Activated CD4-positive, alpha-beta T cell treated with anti-CD3 and anti-CD28 coated beads for 4 hours (primary cell): ENCODE measurements at places on chromosomes 7 and 10.

DNA sequence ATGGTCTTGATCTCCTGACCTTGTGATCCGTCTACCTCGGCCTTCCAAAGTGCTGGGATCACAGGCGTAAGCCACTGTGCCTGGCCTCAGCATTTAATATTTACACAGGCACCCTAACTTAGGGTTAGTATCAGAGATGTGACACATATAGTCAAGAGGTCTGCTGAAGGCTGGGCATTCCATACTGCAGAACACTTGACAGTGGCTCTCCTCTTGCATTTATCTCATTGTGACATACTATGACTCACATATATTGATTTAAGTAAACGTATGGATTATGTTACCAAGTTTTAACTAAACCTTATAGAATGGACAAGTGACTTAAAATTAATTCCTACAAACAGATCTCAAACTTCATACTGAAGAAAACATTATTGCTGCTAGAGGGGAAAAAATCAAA is 36.6 kb downstream of the BRAF start:
- DNase-seq, result no peak

DNA sequence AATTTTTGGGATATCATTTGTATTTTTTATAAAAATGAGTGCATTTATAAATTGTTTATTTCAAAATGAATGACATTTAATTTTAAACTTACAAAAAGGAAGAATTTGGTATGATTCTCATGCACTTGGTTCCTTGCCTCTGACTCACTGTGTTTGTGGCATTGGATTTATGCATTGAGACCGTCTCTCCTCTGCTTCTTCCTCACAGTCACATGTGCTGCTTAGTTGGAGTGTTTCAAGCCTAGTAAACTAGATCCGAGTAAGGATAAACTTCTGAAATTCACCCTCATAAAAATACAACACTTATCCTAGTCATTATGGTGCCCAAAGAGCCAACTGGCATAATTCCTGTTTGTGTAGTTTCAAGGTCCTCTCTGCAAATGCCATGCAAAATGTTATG is 19.1 kb upstream of the FZD8 start:
- DNase-seq, result no peak

GRCh38 chr10:70925377-70926225 is 37.2 kb upstream of the PCBD1 start:
- DNase-seq, result peak; percentile 45

GRCh38 chr10:14184841-14185315 is 145.8 kb downstream of the FRMD4A start:
- DNase-seq, result peak; percentile 8

GRCh38 chr7:124776153-124776552 is 10.6 kb upstream of the GPR37 start:
- no peak for DNase-seq

- DNase-seq, result no peak
Observed at GRCh38 chr10:118958984-118959925, 70.3 kb upstream of the NANOS1 start.

DNA sequence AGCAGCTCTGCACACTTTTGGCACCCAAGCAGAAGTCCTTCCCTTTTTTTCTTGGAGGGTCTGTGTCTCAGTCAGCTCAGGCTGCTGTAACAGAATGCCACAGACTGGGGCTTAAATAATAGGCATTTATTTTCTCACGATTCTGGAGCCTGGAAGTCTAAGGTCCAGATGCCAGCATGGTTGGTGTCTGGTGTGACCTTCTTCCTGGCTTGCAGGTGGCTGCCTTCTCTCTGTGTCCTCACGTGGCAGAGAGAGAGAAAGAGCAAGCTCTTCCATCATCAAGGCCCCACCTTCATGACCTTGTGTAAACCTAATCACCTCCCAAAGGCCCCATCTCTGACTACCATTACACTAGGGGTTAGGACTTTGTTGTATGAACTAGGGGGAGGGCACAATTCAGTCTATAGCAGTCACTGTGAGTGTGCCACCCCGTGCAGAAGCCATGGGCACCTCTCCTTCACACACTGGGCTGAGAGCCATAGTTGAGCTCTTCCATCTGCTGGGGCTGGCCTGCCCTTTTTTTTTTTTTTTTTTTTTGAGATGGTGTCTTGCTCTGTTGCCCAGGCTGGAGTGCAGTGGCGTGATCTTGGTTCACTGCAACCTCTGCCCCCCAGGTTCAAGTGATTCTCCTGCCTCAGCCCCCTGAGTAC is 80.3 kb downstream of the OAT start:
- DNase-seq, result no peak

DNA sequence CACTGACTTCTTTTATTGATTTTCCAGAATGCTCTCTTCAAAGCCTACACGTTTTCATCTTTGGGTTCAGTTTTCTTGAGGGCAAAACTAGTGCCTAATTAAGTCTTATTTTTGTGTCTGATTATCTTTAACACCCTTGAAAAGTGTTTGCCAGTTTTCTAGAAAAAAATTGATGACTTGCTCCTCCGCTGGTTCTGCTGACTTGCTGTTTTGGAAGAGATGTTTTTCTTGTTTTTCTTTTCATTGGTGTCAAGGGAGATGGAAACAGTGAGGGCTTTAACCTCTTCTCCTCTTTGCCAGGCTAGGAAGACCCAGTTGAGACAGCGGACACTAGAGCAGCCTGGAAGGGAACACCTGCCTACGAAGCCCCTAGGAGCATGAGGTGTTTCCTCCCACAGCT is 123.7 kb upstream of the EEPD1 start:
- DNase-seq, result no peak

DNA sequence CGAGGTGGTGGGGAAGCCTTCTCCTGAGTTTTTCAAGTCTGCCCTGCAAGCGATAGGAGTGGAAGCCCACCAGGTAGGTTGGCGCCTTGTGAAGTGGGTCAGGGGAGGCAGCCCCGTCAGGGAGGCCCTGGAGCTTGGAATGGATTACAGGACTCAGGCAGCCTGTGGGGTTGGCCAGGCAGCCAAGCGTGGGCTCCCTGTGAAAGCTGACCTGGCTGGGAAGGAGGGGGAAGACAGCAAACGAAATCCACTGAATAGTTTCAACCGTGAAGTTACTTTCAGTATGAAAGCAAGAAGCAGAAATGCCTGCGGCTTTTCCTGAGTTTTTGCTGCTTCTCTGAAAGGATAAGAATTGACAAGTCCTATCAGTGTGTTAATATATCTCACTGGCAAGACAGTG is 36.4 kb downstream of the LHPP start:
- DNase-seq, result no peak

DNA sequence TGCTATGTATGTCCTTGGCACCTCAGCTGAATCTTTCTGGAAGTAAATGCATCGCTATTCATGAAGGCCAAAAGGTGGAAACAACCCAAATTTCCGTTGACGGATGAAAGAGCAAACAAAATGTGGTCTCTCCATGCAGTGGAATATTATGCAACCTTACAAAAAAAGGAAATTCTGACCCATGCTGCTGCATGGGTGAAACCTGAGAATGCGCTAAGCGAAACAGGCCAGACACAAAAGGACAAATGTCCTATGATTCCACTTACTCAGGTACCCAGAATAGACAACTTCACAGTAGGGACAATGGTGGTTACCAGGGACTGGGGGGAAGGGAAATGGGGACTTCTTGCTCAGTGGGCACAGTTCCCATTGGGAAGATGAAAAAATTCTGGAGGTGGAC is 158.8 kb downstream of the CAMK1D start:
- no peak for DNase-seq

GRCh38 chr7:139034855-139035585 is 822 bp downstream of the ZC3HAV1L start:
- DNase-seq, result peak; percentile 48

DNA sequence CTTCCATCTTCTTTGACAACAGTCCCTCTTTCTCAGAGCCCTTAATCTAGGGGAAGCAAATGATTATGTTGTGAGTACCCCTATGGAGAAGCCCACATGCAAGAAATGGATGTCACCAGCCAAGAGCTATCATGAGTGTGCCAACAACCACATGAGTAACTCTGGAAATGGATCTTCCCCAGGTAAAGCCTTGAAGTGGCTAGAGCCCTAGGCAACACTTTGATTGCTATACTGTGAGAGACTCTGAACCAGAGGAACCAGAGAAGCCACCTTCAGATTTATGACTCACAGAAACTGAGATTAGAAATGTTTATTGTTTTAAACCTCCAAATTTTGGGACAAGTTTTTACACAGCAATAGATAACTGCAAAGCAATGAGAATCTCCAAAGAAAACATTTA is 60.9 kb upstream of the COL1A2 start:
- DNase-seq, result no peak

DNA sequence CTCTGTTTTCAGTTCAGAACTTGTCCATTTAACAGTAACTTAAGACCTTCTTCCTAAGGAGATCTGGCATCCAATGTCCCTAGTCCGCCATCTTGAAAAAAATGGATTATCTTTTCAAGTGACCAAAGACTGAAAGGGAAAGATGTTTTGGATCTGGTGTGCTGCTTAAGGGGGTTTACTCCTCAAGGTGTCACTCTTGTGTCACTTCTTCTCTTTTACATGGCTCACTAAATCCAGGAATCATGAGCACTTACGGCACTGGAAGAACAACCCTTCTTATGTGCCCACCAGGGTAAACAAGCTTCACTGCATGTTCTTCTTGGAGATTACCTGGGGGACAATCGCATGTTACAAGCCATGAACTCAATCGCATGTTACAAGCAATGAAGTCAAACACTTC is 43.7 kb downstream of the ANXA8 start:
- DNase-seq, result no peak

DNA sequence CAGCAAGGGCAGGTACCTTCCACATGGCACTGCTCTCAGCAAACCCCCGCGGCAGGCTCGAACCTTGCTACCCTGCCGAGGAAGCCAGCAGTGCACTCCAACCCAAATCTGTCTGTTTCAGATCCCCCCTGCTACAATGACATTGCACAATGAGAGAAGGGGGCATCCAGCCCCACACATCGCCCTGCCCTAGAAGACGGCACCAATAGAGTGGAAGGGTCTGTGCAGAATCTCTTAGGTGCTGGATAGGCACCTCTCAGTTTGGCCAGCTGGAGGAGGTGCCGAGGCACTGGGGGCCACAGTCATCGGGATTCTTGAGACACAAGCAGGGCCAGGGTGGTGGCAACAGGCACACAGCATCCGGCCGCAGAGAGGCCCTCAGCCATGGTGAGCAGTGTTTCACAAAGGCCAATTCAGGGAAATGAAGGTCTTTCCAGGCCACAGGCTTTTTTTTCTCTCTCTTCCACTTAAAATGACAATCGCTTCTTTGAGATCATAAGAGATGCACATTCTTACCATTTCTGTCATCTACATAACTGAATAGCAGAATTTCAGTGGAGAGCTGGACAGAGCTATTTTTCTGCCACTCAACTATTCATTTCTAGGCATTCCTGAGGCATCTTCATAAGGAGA is 281.3 kb downstream of the TNS3 start:
- no peak for DNase-seq

- DNase-seq, result peak; percentile 65
Observed at GRCh38 chr10:11164803-11165590, 147.3 kb downstream of the CELF2 start.

DNA sequence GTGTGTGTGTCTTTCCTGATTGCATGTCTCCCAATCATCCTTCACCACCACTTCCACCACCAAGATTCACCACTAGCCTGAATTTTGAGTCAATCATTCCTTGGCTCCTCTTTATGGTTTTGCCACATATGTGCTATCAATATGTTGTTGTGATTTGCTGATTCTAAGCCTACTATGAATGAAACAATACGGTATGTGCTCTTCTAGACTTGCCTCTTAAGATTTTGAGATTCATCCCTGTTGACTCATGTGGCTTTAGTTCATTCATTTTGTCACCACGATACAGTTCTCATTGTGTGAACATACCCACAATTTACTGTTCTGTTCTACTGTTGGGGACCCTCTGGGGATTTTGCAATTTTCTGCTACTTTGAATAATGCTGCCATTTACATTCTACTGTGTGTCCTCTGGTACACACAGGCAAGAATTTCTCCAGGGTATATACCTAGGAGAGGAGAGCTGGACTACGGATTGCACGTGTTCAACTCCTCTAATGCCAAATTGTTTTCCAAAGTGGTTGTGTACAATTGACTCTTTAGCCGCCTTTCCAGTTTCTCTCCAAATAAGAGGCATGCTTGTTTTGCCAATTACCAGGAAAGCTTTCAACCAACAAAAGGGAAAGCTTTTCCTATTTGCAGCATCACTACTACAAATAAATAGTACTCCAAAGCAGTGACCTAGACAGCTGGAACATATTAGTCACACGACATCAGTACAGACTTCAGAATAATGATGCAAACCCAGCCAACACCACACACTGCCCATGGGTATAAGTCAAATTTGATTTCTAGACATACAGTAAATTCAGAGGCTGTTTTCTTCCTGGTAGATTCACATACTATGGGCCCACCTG is 30.0 kb downstream of the SGMS1 start:
- no peak for DNase-seq

GRCh38 chr7:79298145-79298760 is 155.2 kb downstream of the MAGI2 start:
- no peak for DNase-seq

GRCh38 chr7:40211276-40212003 is 76.6 kb downstream of the SUGCT start:
- no peak for DNase-seq

DNA sequence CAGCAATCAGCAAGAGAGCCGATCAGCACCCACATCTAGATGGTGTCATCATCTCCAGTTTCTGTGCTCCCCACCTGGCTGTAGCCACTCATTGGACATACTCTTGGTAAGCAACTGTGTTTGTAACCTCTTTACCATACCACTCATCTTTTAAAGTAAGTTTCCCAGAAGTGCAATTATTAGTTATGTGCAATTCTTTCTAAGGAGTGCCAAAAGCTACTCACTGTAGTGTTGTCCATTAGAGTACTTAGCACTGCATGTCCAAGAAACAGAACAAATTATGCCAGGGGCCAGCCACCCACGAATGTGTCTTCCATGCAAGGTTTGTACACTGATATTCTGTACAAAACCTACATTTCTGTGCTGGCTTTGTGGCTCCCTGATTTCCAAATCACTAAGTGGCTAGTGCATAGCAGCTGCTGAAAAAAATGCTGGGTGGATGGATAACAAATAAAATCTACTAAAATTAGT is 131.9 kb downstream of the SRPK2 start:
- DNase-seq, result no peak

DNA sequence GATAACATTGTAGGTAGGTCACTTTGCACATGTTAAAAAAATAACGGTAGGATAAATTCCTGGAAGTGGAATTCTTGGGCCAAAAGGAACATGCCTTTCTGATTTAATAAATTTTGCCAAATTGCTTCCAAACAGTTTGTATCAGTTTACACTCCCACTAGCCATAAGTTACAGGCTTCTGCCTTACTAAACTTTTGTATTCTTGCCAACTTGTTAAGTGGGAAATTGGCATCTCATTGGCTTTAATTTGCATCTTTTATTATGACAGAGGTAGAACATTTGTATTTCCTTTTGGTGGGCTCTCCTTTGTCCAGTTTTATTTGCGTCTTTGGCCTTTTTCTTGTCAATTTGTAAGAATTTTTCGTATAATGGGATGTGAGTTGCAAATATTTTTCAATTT is 38.3 kb upstream of the FAM180A start:
- no peak for DNase-seq

DNA sequence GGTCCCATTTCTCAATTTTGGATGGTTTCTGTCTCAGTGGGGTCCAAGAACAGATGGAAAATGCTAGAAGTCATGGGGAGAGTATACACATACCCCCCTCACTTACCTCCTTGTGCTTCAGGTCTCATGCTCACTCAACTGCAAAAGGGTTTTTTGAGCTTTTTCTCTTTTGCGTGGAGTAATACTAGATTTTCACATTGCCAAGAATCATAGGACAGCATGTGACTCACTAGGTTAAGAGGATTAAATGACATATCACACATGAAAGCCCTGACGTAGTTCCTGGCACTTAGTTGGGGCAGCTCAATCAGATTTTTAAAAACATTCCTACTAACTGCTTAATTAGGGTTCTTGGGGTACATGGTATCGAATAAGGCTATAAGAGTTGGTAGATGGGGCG is 4.5 kb downstream of the PI4K2A start:
- no peak for DNase-seq
